Activated CD4-positive, alpha-beta T cell treated with anti-CD3 and anti-CD28 coated beads for 36 hours (primary cell): ENCODE measurements at places on chromosomes 4 and X.

DNA sequence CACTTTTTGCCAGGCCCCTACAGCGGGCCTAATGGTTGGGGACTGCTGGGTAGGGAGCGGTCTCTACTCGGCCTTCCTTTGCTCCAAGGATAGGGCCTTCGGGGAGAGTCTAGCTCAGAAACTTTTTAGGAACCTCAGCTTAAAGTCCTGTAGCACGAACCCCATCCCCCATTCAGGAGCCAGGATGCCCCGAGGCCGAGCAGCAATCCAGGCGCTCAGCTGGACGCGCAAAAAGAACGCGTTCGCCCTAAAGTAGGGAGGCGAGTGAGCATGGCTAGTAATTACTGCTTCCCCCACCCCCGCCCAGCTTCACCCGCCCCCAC lies 9.7 kb downstream of the POU4F2 start:
- no peak overlapping the region for H3K4me3 ChIP-seq
- no peaks in the 10 kb centered on the region for H3K36me3 ChIP-seq
- peaks cover 78% of the 10 kb centered on the region for H3K27me3 ChIP-seq
- peaks cover 2% of the 10 kb centered on the region for H3K4me1 ChIP-seq
- no peak overlapping the region for H3K27ac ChIP-seq

DNA sequence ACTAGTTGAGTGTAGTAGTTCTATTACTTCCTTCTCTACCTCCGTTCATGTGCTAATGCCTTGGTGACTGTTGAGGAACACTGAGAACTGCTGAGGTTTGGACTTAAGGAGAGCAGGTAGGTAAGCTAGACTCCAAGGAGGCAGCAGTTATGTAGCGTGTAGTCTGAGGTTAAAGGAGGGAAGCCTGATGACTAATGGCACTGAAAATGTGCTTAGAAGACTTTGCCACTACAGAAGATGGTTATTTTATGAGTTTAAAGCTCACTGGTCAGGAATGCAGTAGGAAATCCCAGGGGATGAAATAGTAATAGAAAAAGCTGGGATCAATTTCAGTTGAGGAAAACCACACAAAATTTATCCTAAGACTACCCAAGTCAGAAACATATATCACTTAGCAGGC lies 1077.3 kb downstream of the RAPGEF2 start:
- H3K27ac ChIP-seq: no peak overlapping the region
- no peak for DNase-seq
- H3K4me3 ChIP-seq: no peak overlapping the region
- H3K4me1 ChIP-seq: no peaks in the 10 kb centered on the region

GRCh38 chr4:135274416-135274815 lies 1072.8 kb upstream of the PABPC4L start:
- no peaks in the 10 kb centered on the region for H3K4me1 ChIP-seq
- no peak for DNase-seq
- no peak overlapping the region for H3K27ac ChIP-seq
- H3K36me3 ChIP-seq: no peaks in the 10 kb centered on the region
- no peaks in the 10 kb centered on the region for H3K27me3 ChIP-seq

- H3K27me3 ChIP-seq: peaks cover 5% of the 10 kb centered on the region
- H3K4me3 ChIP-seq: no peak overlapping the region
- DNase-seq: no peak
- H3K4me1 ChIP-seq: no peaks in the 10 kb centered on the region
Observed at GRCh38 chr4:140799686-140800225, 43.6 kb upstream of the TBC1D9 start.

DNA sequence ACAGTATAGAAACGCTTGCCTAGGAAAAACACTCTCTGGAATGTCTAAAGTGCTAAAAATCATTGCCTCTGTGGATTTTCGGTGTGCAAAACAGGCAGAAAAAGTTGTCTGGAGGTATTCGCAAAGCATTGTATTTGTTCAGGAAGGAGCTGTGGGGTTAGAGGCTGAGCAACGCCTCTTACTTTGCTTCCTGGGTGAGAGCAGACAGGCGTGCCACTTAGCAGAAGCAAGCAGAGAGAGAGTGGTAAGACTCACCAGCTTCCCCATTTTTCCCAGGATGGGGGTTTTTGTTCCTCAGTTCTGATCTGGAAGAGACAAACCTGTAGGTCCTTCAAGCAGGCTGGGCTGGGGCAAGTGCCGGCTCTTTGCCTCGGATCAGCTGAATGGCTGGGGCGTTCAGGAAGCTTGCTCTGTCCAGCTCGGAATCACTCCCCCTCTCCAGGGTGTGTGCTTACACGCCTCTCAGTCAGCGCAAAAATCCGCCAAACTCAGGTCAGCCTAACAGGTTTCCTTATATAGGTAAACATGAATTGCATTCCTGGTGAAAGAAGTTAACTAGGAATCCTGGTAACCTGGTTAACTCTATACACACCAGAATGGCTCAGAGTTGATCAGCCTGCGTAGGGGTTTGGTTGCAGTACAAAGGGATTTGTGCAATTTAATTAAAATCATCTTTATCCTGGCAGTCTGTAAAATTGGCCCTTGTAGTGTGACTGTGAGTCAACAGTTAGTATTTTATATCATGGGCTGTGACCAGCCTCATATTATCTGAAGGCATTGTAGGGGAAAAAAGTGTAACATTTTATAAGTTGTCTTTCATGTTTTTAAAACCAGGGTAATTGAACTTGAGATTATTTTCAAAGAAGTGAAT lies 213.1 kb upstream of the MID1 start:
- DNase-seq: no peak
- H3K4me3 ChIP-seq: no peak overlapping the region
- no peaks in the 10 kb centered on the region for H3K27me3 ChIP-seq
- no peak overlapping the region for H3K27ac ChIP-seq
- H3K36me3 ChIP-seq: no peaks in the 10 kb centered on the region

DNA sequence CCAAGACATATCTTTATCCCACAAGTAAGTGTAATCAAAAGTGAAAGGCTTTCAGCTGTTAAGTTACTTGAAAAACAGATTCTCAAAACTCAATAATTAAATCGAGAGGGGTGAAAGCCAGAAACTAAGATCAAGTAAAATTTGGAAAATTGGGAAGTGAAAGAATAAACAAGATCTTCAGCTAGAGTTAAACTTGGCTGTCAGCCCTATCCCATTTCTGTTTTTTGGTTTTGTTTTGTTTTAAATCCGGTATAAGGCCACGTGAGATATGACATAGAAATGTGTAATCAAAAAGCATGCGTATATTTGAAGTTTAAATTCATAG lies 856.8 kb downstream of the STIM2 start:
- DNase-seq: no peak
- H3K27ac ChIP-seq: no peak overlapping the region
- H3K4me1 ChIP-seq: no peaks in the 10 kb centered on the region
- H3K4me3 ChIP-seq: no peak overlapping the region
- H3K36me3 ChIP-seq: no peaks in the 10 kb centered on the region
- H3K27me3 ChIP-seq: no peaks in the 10 kb centered on the region

- no peak for DNase-seq
- H3K4me3 ChIP-seq: no peak overlapping the region
- no peaks in the 10 kb centered on the region for H3K36me3 ChIP-seq
- no peaks in the 10 kb centered on the region for H3K27me3 ChIP-seq
- H3K27ac ChIP-seq: no peak overlapping the region
Observed at GRCh38 chr4:93263166-93263565, 565.4 kb upstream of the ATOH1 start.

DNA sequence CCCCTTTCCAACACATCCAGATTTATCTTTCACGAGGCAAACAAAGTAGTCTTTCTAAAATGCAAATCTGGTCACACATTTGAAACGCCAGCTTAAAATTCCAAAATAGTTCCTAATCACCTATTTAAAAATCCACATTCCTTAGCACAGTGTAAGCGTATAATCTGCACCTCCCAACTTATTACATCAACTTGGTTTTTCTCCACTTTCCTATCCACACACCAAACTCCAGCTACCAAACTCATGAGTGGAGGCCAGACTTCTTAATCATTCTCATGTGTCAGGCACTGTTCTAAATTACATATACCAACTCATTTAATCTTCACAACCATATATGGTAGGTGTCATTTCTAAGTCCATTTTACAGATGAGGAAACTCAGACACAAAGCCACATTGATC lies 33.8 kb downstream of the ENOX2 start:
- H3K27ac ChIP-seq: no peak overlapping the region
- no peak for DNase-seq
- H3K4me1 ChIP-seq: peaks cover 4% of the 10 kb centered on the region
- H3K27me3 ChIP-seq: no peaks in the 10 kb centered on the region

GRCh38 chr4:168386002-168386401 lies 67.5 kb upstream of the DDX60 start:
- H3K4me3 ChIP-seq: no peak overlapping the region
- H3K4me1 ChIP-seq: no peaks in the 10 kb centered on the region
- H3K27ac ChIP-seq: no peak overlapping the region
- no peaks in the 10 kb centered on the region for H3K27me3 ChIP-seq
- no peak for DNase-seq
- peaks cover 29% of the 10 kb centered on the region for H3K36me3 ChIP-seq

GRCh38 chr4:77434299-77435092 lies 171.1 kb upstream of the CXCL13 start:
- H3K27ac ChIP-seq: no peak overlapping the region
- no peaks in the 10 kb centered on the region for H3K27me3 ChIP-seq
- H3K4me1 ChIP-seq: peaks cover 9% of the 10 kb centered on the region
- H3K36me3 ChIP-seq: no peaks in the 10 kb centered on the region
- DNase-seq: no peak

- no peak overlapping the region for H3K4me3 ChIP-seq
- peaks cover 3% of the 10 kb centered on the region for H3K27me3 ChIP-seq
Observed at GRCh38 chrX:106894392-106894909, 8.7 kb downstream of the RIPPLY1 start.

GRCh38 chrX:108036298-108036973 lies 8.4 kb upstream of the VSIG1 start:
- no peak for DNase-seq
- H3K4me3 ChIP-seq: no peak overlapping the region
- peaks cover 42% of the 10 kb centered on the region for H3K4me1 ChIP-seq
- H3K27me3 ChIP-seq: no peaks in the 10 kb centered on the region
- H3K27ac ChIP-seq: no peak overlapping the region

DNA sequence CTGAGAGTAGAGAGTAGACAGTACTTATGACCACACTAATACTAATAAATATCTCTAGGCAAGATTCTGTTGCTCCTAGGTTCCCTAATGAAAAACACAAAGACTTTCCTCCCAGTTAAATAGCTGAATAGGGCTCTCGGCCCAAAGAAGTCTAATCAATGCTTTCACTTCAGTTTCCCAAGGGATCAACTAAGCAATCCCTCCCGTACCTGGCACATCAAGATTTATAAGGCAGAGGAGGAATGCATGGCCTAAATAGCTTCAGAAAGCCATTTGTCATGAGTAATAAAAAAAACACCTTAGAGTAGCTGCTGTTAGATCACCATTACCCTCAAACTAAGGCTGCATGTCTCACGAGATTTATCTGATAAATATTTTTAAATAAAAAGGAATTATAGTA lies 56.8 kb upstream of the EXOC1L start:
- DNase-seq: no peak
- peaks cover 8% of the 10 kb centered on the region for H3K27me3 ChIP-seq
- no peaks in the 10 kb centered on the region for H3K36me3 ChIP-seq
- peaks cover 1% of the 10 kb centered on the region for H3K4me1 ChIP-seq
- H3K4me3 ChIP-seq: no peak overlapping the region

- peaks cover 4% of the 10 kb centered on the region for H3K27me3 ChIP-seq
- H3K4me3 ChIP-seq: no peak overlapping the region
- H3K4me1 ChIP-seq: no peaks in the 10 kb centered on the region
- no peak overlapping the region for H3K27ac ChIP-seq
- no peaks in the 10 kb centered on the region for H3K36me3 ChIP-seq
- DNase-seq: no peak
Observed at GRCh38 chr4:5126231-5126630, 75.0 kb downstream of the STK32B start.

DNA sequence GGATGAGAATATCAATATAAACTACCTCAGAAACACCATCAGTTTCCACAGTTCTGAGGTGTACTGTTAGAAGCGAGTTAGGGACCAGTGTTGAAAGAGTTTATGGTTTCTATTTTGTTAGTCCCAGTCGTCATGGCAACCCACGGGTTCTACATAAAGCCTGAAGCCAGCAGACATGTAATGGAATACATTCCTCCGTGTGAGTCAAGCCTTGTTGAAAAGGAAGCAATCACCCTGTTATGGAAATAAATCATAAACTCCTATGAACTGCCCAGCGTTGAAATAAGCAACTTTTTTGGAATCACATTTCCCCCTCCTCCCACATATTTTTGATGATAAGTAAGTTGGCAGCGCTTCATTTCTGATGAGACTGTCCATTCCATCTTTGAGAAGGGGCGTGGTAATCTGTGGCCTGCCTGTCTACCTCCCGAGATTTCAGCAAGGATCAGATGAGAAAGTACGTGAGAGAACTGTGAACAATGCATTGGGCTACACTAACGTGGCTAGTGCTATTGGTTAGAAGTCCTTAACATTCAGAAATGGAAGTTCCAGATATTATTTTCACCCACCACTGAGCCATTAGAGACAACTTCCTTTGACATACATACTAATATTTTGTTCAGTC lies 40.4 kb upstream of the PDHA1 start:
- no peak overlapping the region for H3K4me3 ChIP-seq
- no peak overlapping the region for H3K27ac ChIP-seq
- peaks cover 4% of the 10 kb centered on the region for H3K27me3 ChIP-seq
- no peaks in the 10 kb centered on the region for H3K4me1 ChIP-seq
- DNase-seq: no peak
- H3K36me3 ChIP-seq: no peaks in the 10 kb centered on the region

GRCh38 chrX:153926858-153927671 lies 1.0 kb upstream of the ARHGAP4 start:
- peaks cover 35% of the 10 kb centered on the region for H3K4me1 ChIP-seq
- H3K4me3 ChIP-seq: peak overlapping the region; percentile 91
- H3K36me3 ChIP-seq: peaks cover 22% of the 10 kb centered on the region
- no peaks in the 10 kb centered on the region for H3K27me3 ChIP-seq
- peak overlapping the region; percentile 97 for H3K27ac ChIP-seq

- H3K4me3 ChIP-seq: no peak overlapping the region
- no peak overlapping the region for H3K27ac ChIP-seq
- no peaks in the 10 kb centered on the region for H3K4me1 ChIP-seq
- no peaks in the 10 kb centered on the region for H3K36me3 ChIP-seq
- peaks cover 4% of the 10 kb centered on the region for H3K27me3 ChIP-seq
Observed at GRCh38 chrX:118963159-118963558, 11.3 kb upstream of the LONRF3 start.

GRCh38 chr4:33802578-33802977 lies 2441.7 kb downstream of the ARAP2 start:
- no peaks in the 10 kb centered on the region for H3K27me3 ChIP-seq
- H3K27ac ChIP-seq: no peak overlapping the region
- no peak for DNase-seq
- no peak overlapping the region for H3K4me3 ChIP-seq
- H3K4me1 ChIP-seq: no peaks in the 10 kb centered on the region

GRCh38 chrX:1102786-1103185 lies 109.7 kb downstream of the CRLF2 start:
- H3K4me3 ChIP-seq: no peak overlapping the region
- no peaks in the 10 kb centered on the region for H3K4me1 ChIP-seq
- H3K27ac ChIP-seq: no peak overlapping the region
- no peaks in the 10 kb centered on the region for H3K36me3 ChIP-seq
- H3K27me3 ChIP-seq: peaks cover 14% of the 10 kb centered on the region
